ENCODE measurements at places on chromosomes 7 and 10.

GRCh38 chr10:73478636-73479035 is 17.2 kb downstream of the PPP3CB start:
- DNase-seq = no peak

DNA sequence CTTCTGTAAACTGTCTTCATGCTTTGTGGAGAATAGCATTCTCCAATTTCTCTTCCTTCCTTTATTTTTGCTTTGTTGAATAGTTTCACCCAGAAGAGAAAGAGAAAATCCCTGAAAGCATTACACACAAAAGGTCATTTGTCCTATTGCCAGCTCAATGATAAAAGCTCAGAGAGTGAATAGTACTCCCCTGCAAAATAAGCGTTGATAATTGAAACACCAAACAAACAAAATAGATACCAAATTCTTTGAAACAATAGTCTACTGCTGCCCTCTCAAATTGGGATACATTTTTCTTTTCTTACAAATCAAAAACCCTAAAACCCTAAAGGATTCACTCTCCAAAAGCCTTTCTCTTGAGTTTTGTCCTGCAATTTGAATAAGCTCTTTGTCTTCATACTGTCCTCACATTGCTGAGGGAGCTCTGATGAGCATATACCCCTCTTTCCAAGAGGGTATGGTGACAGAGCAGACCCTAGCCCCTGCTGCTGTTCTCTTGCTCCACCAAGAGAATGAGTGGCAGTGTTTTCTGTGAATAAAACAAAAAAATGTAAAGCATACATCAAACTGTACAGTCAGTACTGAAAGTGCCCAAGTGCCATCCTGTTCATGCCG is 134.4 kb downstream of the CSTF2T start:
- DNase-seq = no peak

DNA sequence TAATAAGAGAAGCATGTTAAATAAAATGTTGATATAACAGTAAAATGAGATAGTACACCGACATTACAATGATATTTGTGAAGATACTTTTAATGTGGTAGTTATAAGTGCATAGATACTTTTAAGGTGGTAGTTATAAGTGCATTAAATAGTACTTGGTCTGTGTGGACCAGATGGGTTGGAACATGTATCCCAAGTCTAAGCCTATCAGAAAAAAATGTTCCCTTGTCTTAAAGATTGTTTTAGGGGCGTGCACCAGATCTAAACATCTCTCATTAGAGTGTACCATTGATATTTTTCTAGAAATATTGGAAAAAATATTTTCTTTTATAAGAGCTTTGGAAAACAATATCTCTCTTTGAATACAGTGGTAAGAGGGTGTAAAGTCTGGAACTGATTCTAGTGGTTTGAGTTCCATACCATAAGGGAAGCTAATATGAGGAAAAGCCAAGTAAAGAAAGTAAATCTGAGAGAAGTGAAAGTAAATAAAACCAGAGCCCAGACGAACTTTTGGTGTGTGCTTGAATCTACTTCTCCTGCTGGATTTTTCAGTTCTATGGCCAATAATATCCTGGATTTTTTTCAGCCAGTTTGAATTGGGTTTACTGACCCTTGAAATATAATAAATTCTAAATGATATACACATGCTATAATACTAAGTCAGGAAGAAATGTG is 175.3 kb downstream of the MBL2 start:
- DNase-seq = no peak

GRCh38 chr10:32033171-32033570 is 23.1 kb downstream of the KIF5B start:
- DNase-seq = no peak

DNA sequence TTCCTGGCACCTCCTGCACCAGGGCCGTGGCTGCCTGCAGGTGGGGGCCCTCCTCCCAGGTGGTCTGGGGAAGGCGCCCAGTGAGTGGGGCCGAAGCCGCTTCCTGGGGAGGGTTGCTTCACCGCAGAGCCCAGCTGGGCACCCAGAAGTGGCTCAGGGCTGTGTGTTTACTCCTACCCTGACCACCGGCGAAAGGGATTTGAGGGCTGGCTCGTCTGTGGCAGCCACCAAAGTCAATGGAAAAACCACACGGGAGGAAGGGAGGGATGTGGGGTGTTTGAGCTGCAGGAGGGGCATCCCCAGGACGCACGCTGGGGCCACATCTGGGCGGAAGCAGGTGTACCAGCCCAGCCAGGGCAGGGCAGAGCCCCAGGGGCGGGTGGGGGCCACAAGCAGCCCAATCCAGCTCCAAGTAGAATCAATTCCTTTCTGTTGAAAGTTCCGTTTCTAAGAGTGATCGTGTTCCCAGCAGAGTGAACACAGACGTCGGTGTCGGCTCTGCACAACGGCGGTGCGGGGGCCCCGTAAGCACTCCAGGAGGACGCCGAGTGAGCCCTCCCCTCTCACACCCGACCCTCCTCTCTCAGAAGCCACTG is 69.9 kb downstream of the FOXL3 start:
- no peak for DNase-seq

DNA sequence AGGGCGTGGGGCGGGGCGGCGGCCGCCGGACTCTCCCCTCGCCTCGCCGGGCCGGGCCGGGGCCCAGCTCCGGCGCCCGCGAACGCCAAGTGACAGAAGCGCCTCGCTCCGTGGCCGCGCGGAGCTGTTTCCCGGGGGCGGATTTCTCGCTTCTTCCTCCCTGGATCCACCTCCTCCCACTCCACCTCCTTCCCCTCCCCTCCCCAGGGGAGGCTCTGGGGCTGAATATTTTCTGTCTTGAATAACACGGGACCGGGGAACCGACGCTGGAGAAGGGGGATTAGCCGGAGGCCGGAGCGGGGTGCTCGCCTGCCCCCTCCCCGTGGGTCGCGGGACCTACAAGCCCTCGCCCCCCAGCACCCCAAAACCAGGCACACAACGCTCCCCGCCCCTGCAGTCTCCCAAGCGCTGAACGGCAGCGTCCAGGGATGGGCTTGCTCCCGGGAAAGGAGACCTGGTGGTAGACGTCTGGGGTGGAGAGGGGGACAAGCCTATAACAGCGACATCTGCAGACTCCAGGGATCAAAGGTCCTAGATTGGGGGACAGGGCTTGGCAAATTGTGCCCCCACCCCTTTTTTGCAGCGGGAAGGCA is at the start of gene ARHGAP21:
ARHGAP21 (minus strand) TSS at position 100 of the 593 bp plus-strand sequence. CDS start 1,988 bp downstream, outside the sequence.
- DNase-seq = peak; percentile 31

DNA sequence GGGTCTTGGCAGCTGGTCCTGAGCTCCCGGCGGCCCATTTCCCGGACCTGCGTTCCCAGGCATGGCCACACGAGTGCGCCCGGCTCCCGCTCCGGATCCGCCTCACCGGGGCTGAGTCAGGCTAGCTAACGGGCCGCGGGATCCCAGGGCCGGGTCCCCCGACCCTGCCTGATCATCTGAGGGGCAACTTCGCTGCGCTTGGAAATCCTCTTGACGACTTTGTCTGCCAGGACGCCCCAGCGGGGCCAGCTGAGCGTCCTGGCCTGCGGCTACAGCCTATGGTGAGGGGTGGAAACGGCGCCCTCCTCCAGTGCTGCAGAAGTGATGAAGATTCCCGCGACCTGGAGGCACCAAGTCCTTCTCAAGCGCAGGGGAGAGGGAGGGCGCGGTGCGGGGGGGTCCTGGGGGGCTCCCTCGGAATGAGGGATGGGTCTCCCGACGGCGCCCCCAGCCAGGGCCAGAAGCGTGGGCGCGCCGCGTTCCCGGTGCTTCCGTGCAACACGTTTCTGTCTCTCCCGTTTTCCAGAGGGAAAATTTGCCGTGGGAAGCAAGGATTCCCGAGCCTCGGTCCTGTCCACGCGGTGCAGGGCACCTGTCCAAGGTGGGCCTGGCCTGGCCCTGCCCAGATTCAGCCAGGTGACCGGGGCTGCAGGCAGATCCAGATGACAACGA is 212.4 kb downstream of the CCSER2 start:
- no peak for DNase-seq

DNA sequence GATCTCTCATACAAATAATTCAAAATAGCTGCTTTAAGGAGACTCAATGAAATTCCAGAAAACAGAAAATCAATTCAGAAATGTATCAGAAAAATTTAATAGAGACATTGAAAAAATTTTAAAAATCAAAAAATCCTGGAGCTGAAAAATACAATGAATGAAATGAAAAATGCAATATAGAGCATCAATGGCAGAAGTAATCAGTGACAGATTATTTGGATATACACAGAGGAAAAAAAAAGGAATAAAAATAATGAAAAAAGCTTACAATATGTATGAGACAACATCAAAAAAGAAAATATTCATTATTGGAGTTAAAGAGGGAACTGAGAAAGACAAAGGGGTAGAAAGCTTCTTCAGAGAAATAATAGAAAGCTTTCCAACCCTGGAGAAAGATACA is 122.9 kb upstream of the KLF14 start:
- no peak for DNase-seq

GRCh38 chr10:4190876-4191275 is 405.9 kb upstream of the KLF6 start:
- no peak for DNase-seq

DNA sequence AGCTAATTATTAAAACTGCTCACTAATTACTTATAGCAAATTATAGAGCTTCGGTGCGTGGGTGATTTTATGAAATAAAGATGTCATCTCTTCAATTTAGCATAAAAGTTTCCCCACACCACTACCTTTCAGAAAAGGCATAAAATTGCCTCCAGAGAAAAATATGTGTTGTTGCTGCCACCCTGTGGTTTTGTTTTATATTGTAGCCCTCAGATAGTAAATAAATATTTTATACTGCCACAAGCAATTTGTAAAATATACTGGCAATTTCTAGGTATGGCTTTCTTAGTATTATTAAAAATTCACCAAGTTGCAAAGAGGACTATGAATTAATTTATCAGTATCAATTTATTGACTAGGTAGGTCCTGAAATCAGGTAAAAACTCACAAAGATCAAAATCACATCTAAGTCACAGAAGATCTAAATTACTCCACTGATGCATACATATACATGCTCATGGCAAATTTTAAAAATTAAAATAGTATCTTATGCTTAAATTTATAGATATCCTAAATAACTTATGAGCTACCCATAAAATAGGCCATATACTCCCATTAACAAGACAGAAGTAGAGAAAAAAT is 26.5 kb downstream of the ASNS start:
- DNase-seq = no peak

- no peak for DNase-seq
Measured at GRCh38 chr7:148865283-148865682, 18.8 kb downstream of the EZH2 start.

- DNase-seq = no peak
Measured at GRCh38 chr10:110569736-110570135, 2.2 kb downstream of the SMC3 start.

- no peak for DNase-seq
Measured at GRCh38 chr10:129912166-129912917, 51.7 kb downstream of the EBF3 start.
